Endothelial cell (in vitro differentiated cells): ENCODE measurements at places on chromosomes 16 and 17.

- DNase-seq, result no peak
Measured at GRCh38 chr16:84603140-84603816, 14.6 kb downstream of the COTL1 start.

GRCh38 chr17:64051153-64051552 is 30.7 kb upstream of the ICAM2 start:
- DNase-seq, result no peak

- no peak for DNase-seq
Measured at GRCh38 chr17:79631640-79632431, 21.0 kb upstream of the RBFOX3 start.

DNA sequence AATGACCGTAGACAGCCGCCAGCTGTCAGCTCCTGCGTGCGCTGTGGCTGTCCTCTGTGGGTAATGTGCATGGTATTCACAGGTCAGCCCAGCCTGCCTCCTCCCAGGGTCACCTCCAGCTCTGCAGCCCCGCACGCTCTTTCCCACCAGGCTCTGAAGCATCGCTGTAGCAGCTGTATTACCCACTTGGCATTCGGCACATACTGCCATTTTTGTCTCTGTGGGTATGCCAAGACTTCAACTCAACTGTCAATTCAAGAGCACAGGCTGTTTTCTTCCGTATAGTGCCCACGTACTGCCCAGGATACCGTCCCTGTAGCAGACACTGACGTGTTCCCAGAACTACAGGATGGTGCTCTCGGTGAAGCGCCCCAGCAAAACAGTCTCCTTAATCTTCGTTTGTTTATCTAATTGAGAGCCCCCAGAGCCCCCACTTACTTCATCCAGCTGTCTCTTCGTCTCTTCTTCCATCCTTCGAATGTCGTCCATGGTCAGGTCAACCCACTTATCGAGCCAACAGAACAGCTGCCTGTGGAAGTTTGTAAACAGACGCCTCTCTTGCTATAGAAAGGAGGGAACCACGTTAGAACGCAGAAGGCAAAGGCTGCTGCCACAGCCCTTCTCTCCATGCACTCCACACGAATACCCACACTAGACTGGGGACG is 17.4 kb upstream of the INPP5K start:
- no peak for DNase-seq

DNA sequence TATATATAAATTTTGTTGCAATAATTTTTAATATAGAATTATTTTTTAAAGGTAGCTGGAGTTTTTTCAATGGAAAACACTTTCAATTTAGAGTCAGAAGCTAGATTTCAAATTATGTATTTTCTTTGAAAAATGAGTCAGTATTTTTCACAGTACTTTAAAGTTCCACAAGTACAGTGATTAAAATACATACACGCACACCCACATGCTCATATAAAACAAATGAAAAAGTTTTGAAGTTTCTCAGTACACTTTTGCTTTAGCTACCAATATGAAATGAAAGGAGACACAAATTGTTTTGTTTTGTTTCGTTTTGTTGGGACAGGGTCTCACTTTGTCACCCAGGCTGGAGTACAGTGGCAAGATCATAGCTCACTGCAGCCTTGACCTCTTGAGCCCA is 98.6 kb downstream of the CYB561 start:
- DNase-seq, result no peak

DNA sequence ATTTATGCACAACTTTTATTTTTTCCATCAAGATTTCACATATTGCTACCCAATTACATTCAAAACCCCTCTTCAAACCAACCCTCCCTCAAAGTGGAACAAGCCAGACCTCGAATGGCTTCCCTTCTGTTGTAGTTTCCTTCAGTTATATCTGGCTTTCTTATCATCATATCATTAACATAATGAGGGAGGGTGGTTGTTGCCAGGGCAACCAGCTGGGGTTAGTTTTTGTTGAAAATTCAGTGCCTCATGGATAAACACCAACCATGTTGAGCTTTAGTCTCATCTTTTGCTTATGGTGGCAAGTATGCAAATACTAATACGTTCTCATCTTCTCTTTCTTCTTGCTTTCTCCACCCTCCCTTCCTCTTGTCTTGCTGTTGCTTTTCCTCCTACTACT is 359.7 kb downstream of the CDH11 start:
- no peak for DNase-seq

- DNase-seq, result no peak
Measured at GRCh38 chr16:81687131-81687456, 92.0 kb upstream of the PLCG2 start.

DNA sequence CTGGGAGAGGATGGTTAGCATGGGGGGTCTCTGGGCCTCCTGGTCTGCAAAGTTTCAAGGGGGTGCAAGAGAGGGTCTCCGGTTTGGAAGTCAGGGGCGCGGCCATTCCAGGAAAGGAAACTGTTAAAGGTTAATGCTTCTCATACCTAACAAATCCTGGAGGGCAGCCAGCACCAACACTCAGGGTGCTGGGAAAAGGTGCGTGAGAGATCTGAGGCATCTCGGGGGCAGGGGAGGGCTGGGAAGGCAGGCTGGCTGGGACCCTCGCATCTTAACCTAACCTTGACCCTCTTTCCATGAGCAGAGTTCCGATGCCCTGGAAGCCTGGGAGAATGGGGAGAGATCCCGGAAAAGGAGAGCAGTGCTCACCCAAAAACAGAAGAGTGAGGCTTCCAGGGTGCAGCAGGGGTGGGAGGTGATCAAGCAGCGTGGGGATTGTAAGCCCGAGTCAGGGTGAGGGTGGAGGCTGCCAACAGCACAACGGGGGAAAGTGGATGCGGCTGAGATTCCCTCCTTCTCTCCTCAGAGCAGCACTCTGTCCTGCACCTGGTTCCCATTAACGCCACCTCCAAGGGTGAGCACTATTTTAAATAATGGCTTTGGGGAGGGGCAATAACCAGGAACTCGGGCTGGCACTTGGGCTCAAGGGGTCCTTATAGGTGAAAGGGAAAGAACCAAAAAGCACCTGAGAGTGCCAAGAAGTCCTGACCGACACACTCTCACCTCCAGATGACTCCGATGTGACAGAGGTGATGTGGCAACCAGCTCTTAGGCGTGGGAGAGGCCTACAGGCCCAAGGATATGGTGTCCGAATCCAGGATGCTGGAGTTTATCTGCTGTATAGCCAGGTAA is 996 bp downstream of the TNFSF13 start:
- DNase-seq, result no peak

GRCh38 chr16:51994597-51994996 is 552.3 kb downstream of the TOX3 start:
- DNase-seq, result no peak

- no peak for DNase-seq
Measured at GRCh38 chr17:49596613-49597244, 21.1 kb downstream of the NXPH3 start.

- DNase-seq, result peak; percentile 48
Measured at GRCh38 chr16:1494129-1494640, 1.0 kb downstream of the TELO2 start.

GRCh38 chr17:66240630-66241029 is 11.4 kb upstream of the APOH start:
- no peak for DNase-seq

DNA sequence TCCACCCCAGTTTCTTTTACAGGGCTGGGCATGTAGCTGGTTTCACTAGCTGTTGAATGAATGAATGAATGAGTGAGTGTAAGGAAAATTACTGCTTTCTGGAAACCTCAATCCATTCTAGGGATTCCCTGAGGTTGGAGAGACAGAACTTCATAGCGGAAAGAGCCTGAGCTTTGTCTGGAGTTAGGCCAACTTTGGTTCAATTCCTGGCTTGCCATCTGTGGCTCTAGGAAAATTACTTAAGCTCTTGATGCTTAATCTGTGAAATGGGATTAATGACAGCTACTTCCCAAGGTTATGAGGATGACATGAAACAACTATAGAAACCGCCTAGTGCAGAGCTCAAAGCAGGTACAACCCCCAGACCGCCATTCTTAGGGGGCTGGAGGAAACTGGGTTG is 76.3 kb upstream of the AXIN2 start:
- DNase-seq, result no peak

DNA sequence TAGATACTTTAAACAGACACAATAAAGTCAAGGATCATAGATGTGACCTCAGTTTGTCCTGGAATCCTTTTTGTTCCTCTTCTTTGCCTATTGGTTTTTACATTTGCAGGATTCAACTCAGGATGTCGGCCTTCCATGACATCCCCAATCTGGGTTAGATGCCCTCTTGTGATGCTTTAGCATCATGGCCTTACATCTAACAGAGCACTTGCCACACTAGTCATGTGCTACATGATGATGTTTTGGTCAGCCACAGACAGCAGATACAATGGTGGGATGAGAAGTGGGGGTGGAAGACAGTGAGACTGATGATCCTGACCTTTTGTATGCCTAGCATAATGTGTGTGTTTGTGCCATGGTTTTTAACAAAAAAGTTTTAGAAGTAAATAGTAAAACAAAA is 1.8 kb upstream of the SYNRG start:
- no peak for DNase-seq

DNA sequence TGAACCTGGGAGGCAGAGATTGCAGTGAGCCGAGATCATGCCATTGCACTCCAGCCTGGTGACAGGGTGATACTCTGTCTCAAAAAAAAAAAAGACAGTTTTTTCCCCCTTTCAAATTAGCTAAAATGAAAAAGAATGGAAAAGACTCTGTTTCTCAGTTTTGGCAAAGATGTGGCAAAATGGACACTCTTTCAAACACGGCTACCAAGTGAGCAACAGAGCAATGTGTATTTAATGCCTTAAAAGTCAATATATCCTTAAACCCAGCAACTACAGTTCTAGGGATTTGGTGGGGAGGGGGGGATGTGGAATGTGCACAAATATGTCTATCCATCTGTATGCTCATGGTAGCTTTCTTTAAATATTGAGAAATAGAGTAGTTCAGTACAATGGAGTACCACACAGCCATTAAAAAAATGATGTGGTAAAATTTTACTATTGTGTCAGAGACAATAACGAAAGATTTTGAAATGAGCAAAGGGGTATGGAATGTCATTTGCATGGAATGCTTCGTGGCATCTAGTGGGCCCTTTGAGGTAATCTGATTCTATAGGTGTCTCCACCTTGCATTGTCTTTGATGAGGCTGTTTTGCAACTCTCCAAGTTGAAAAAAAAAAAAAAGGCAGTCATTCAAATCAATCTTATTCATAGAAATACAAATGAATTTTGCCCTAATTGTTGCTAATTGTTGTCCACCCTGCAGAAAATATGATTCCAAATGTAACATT is 108.1 kb downstream of the AXIN2 start:
- no peak for DNase-seq

GRCh38 chr16:84198401-84198800 is 7.4 kb downstream of the ADAD2 start:
- no peak for DNase-seq

GRCh38 chr16:1193825-1194581 is 31.1 kb downstream of the TPSG1 start:
- no peak for DNase-seq

GRCh38 chr17:45346216-45347015 is 29.6 kb upstream of the MAP3K14 start:
- no peak for DNase-seq

DNA sequence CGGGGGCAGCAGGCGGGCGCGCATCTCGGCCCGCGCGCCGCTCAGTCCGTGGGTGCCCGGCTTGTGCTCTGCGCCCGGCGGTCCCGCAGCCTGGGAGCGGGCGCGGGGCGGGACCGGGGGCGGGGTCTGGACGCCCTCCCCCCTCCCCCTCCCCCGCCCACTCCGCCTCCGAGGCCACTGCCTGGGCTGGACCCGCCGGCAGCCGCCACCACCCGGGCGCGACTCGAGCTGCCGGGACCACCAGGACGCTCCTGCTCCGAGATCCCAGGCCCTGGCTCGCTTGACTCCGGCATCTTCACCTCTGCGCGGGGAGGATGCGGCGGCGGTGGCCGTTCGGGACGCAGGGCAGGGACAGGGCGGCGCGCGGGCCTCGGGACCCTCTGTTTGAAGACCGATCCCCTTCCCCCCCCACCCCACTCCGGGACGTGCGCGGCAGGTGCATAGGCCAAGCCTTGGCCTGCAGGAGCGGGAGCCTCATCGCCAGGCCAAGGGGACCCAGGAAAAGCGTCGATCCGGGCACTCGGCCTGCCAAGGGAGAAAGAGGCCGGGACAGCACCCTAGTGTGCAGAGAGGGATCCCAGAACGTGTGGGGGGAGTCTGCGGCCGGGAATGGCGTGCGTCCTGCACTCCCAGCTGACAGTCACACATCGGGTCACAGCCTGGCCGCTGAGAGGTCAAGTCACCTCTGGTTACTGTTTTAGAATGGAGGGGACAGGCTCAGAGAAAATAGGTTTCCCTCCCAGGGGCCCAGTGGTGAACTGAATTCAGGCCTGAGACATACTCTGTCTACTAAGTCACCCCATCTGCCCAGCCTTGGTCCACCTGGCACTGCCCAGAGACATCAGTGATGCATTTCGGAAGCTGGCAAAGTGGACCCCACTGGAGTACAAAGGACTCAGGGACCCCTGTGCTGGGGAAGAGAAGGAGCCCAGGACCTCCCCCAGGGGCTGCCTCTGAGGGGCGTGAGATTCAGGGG is at the start of gene HS3ST6:
Gene HS3ST6 (minus strand): TSS at position 65 of the 976 bp plus-strand sequence. CDS start 92 bp downstream, outside the sequence.
- no peak for DNase-seq

- peak; percentile 93 for DNase-seq
Measured at GRCh38 chr16:49876716-49877129, 20.8 kb upstream of the ZNF423 start.

- DNase-seq, result no peak
Measured at GRCh38 chr16:51635181-51635580, 484.1 kb upstream of the SALL1 start.

DNA sequence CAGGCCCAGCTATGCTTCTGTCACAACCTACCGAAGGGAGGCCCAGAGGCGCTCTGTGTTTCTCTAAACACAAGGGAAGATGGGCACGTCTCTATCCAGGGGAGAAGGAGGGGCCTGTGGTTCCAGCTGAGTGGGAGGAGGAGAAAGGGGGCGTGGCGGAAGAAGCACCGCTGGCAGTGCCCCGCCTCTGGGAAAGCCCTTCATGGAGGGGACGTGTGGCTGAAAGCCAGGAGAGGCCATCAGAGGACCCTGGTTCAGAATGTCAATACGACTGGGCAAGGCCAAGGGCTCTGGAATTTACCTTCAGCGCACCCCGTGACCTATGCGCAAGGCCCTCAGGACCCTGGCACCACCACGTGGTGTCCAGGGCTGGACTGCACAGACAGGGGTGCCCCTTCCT is 12.3 kb upstream of the SLC38A8 start:
- DNase-seq, result no peak

DNA sequence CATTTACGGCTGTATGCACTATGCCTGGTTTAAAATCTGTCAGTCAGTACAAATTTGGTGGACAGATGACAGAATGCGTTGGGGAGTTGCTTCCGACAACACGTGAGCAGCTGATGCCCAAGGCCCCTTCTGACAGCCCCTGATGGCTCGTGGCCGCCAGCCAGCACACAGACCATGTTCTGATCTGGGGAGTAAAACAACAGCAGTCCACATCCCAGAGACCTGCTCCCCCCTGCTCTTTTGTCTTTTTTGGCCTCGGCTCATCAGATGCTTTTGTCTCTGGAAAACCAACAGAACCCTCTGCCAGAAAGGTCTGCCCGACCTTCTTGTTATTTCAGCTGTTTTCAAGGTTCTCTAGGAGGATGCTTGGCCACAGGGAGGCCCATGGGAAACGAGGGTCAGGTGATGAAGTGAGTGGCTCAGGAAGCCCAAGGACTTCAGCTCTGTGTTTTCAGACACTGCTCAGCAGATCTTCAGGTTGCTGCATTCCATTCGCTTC is 10.8 kb downstream of the ARSG start:
- DNase-seq, result peak; percentile 40
